ENCODE measurements at places on chromosomes 5 and 9.

- no peak for DNase-seq
Observed at GRCh38 chr5:168128111-168128510, 163.3 kb upstream of the WWC1 start.

GRCh38 chr5:149007174-149007573 lies 55.7 kb downstream of the SH3TC2 start:
- DNase-seq, result no peak

- DNase-seq, result no peak
Observed at GRCh38 chr5:149216496-149216895, 55.2 kb upstream of the AFAP1L1 start.

DNA sequence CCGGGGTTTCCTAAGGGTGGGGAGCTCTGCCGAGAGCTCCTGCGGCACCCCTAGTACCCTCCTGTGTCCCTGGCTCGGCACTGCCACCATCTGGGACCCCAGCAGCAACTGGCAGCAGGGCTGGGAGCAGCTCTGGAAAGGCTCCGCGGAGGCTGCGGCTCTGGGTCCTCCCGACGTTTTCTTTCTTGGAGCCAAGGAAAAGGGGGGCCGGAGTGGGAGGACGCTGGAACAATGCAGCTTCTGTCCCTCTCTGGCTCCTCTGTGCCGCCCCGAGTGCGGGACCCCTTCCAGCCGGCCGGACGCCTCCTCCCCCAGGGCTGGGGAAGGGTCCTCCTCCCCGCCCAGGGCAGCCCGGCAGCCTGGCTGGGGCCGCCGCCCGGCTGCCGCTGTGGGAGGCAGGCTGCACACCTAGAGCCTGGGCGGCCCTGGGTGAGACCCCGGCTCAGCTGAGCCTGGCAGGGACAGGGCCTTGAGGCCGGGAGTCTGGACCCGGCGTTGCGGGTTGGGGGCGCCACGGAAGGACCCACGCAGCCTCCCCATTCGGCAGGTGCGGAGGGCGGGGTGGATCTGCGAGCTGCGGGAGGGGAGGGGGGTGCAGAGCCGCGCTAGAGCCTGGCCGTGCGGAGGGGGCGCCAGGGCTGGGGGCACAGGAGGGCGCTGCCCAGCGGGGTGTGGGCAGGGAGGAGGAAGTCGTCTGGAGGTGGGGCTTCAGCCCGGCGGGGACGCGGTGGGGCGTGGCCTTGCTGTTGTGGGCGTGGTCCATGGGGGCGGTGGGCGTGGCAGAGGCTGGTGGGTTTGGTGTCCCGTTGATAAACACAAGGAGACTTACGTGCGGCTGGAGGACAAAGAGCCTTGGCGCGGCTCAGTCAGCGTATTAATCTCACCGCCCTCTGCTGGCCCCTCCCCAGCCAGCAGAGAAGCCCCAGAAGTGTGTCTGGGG lies 15.1 kb downstream of the GPSM1 start:
- no peak for DNase-seq

All from NCI-H2171 treated with DMSO at 0.1 percent for 48 hours (cell line).